ENCODE measurements at places on chromosomes 7 and 10. TPM values are rescaled to one million over a fixed set of nuclear protein-coding genes. Genes with fewer than 3 reads are reported as not detected.
A peak's percentile ranks its signal among the peaks of the same experiment; 100 is the strongest.

DNA sequence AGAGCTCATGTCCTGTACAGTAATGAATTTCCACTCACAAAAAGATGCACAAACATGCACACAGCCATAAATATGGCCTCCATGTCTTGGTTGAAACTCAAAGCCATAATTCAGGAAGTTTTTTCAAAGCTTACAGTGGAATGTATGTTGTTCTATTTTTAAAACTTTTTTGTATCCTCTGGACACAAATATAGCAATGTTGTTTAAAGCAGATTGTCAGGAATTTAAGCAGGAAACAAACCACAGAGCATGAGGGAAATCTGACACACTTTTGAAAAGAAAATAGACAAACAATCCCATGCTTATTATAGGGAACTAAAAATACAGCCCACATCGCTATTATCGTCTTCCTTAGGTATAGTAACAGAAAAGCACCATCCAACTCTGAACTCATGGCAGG lies 21.5 kb downstream of the LRRN3 start:
- DNase-seq: no peak

- no peak for DNase-seq
Observed at GRCh38 chr10:133010095-133010842, 67.9 kb upstream of the CFAP46 start.

DNA sequence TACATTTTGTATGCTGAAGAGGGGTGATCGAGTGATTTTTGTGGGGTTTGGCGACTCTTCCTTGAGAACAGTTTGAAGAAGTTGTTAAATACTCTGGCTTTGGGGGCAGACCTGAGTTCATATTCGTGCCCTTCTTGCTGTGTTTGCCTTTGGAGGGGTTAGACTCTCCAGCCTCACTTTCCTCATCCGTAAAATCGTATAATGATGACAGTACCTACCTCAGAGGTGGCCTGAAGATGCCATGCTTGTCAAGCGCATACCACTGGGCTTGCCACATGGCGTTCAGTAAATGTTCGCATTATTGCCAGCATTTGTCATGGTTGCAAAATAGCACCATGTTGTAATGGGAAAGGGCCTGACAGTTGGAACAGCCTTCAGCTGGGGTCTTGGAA lies 1.3 kb downstream of the STK17A start:
- peak; percentile 55 for DNase-seq

DNA sequence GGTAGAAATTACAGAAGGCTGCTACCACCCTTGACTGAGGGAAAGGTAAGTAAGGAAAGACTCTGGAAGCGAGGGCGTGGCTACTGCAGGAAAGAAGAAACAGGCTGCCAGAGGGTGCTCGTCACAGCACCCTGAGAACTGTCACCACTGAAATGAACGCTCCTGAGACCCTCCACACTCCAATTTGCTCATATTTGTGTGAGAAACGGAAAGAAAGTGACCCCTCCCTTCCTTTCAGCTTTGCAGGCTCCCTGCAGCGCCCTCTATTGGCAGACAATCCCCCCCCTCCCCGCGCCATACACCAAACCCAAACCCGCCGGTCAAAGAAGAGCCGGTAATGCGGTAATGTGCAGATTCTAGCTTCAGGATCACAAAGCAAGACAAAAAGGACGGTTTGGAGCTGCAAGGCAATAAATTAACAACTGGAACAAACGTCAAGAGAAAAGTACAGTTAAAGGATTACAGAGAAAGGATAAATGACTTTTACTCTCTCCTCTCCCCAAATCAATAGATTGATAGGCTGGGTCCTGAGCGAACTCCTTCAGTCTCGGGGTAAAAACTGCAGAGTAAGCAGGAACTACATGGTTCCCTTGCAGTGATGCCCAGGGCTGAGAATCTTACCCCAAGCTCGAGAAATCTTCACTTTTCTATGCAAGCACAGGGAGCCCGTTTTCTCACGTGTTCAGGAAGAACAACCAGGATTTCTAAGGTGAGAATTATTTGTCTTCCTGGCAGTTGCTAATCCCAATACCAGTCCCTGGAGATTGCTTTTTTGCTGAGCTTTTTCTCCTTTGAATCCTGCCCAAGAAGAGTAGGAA lies 47.6 kb downstream of the STEAP1B start:
- no peak for DNase-seq

DNA sequence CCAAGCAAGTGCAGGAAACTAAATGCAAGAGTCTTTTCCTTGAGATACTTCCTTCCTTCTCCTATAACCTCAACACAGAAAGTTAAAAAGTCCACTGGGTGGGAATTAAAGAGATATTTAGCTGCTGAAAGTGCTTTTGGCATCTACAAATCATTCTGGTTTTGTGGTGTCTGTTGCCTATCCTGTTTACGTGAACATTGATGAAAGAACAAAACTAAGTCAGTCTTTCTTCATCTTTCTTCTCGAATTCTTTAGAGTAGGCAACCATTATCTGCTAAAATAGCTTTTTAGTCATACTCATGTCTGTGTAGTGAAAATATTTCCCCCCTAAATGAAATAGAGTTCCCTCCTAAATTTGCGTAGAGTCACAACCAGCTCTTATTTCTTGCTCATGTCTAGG lies 838.6 kb downstream of the GATA3 start:
- no peak for DNase-seq

The PRR15 gene
- total RNA-seq: not detected

DNA sequence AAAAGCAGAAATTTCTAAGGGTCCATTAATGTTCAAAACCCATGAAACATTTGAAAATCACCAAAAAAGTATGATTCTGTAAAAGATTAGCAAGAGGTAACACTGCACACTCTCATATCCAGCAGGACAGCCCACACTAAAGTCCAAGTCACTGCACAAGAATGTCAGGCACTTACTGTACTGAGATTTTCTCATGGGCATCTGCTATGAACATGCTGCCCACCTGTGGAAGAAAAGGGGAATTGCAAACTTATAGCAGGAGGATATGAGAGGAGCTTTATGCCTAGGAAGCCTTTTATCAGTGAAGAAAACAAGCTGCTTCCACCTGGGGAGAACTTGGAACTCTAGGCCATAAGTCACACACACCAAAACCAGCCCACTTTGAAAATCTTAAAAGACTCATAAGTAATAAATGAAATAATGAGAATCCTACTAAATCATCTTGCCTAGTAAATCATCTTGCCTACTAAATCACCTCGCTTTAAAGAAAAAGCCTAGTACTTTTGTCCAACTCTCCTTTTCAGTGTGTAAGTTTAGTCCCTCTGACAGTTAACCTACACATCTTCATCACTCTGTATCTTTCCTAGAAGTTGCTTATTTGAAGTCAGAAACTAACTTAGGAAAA lies 46.1 kb downstream of the ARMH3 start:
- DNase-seq: peak; percentile 57

The VIPR2 gene
- not detected for total RNA-seq
